Neural progenitor cell (in vitro differentiated cells): ENCODE measurements at places on chromosomes 5 and 9. TPM values are rescaled to one million over a fixed set of nuclear protein-coding genes. Genes with fewer than 3 reads are reported as not detected.

IL12B gene
- total RNA-seq = not detected in 2 replicates

ALDOB gene
- total RNA-seq = not detected in 2 replicates

GRCh38 chr5:931570-932145, 39.0 kb downstream of the TRIP13 start:
- no peak for DNase-seq

DNA sequence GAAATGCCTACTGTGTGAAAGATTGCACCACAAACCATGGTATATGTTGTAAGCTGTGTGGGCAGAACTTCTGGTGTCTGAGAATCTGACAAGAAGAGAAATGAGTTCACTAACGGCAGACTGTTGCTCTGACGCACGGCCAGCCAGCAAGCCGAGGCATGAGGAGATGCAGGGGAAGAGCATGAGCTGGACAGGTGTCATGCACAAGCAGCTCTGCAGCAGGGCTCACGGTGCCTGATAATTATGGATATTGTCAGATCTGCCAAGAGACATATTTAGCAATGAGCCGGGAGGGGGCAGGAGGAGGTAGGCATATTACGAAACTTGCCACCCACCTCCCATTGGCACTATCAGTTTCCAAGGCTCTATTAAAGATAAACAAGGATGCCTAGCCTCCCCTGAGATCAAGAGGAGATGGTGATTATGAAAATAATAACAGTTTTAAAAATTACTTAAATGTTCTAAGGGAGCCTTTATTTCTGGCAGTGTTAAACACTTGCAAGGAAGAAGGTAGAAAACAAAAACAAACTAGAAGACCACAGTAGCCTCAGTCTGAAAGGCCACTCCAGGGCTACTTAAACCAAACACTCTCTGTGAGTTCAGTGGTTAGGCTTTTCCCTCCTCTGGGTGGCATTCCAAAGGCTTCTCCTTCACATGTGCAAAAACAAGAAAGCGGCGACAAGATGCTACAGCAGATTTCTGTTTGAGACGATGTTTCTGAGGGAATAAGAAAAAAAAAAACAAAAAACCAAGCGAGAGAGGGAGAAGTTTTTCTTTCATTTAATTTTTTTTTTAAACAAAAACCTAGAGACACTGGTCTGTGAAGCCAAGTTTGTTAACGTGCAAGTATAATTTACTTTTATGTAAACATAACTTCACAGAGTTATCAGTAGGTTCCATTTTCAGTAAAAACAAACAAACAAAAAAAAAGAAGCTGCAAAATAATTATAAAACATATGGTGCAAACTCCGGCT, 339.5 kb downstream of the BNC2 start:
- DNase-seq = no peak

DNA sequence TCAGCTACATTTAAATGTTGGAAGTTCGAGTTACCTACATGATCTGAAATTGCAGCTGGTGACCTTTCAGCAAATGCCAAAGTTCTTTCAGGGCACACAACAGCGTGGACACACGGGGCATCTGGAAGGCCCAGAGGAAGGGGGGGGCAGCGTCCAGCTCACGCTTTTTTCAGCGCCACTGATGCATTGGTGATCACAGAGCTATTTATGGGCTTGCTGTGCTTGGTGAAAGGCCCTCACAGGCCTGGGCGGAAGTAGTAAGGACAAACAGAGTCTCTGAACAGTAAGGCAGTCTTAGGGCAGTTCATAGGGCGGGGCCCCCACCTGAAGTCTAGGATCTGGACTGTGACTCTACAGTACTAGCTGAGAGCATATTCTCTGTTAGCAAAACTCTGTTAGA, 6.6 kb upstream of the FBP2 start:
- no peak for DNase-seq

DNA sequence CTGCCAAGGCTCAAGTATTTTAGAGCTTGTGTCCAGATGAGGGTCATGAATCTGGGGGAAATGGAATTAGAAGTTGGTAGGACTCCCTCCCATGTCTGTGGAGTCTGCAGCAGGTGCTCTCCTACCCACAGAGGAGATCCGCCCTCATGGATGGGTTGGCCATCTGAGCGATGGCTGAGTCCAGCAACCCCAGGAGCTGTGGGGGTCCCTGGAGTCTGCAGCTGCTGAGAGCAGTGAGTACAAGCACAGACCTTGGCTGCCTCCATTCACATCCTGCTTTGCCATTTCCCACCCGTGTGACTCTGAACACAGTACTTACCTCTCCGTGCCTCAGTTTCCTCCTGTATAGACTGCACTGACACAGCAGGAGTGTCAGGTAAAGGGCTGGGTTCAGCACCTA, 25.8 kb upstream of the SYNPO start:
- no peak for DNase-seq
